ENCODE measurements at places on chromosomes 3 and 15.

DNA sequence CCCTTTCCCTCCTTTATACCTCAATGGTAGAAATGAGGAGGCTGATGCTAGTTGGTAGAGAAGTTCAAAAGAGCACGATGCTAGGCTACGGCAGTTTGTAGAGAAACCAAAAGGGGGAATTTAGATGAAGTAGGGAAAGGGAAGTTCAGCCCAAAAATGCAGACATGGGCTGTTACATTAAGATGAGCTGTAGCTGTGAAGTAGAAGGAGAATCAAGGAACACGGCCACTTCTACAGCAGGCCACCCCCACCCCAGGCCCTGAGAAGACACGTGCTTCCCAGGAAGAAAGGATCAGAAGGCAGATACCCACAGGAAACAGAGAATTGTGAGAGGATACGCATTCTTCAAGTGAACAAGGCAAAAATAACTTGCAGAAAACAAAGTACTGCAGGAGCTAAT lies 2.1 kb upstream of the PARP14 start:
- no peak for DNase-seq

- DNase-seq = peak; percentile 3
Measured at GRCh38 chr15:93562395-93563123, 473.5 kb upstream of the RGMA start.

DNA sequence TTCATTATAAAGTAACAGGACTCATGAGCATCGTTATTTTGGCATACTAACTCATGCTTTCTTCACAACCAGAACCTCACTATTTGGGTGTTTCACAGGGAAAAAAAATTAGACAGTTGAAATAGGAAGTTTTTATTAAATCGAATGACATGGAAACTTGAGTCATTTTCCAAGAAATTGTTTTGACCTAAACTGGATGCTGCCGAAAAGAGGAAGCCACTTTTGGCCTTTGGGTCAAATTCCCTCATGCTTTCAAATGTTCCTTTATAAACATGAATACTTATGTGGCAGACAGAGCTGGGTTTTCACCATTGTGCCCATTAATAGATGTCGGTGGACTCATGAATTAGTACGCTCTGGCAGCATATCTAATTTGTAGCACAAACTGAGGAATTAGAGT lies 224.9 kb downstream of the MCTP2 start:
- DNase-seq = no peak

- peak; percentile 65 for DNase-seq
Measured at GRCh38 chr15:83747050-83747717, 93.3 kb downstream of the ADAMTSL3 start.

- peak; percentile 66 for DNase-seq
Measured at GRCh38 chr3:143360244-143360643, 240.7 kb downstream of the CHST2 start.

DNA sequence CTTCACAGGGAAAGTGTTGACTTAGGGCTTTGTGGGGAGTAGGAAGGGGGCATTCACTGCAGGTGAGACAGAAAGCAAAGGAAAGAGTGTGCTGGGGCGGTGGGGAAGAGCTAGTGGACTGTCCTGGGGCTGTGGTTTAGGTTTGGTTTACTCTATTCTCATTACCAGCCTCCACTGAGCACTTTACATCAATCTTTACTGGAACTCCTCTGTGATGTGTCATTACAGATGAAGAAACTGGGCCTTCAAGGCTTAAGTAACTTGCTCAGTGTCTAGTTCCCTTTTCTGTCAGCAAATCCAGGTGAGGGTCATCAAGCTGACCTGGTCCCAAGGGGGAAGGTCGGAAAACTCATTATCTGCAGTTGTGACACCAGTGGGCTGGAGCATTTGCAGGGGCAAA lies 120.2 kb upstream of the PFN2 start:
- no peak for DNase-seq

DNA sequence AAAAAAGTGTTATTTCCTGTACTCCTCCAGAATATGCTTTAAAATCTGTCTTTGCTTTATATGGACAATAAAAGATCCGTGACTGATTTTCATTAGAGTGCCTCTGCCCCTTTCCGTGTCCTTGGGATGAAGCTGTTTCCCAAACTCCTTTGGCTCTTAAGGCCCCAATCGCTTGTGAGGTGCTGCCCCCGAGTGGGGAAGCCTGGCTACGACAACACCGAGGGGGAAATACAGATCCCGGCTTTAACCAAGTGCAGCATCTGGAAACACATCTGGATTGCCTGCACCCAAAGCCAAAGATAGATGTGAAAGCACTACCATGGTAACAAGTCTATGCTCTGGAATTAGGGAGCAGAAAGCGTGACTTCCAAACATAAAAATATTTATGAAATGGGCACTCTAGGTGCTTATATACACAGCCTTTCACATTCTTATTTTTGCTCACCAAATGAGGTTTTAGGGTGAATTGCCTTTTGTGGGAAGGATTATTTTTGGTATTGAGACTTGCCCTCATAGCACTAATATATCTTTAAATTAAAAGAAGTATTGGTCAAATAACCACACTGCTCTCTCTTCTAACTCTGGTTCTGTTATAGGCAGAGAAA lies 40.6 kb upstream of the ADCY5 start:
- peak; percentile 23 for DNase-seq

DNA sequence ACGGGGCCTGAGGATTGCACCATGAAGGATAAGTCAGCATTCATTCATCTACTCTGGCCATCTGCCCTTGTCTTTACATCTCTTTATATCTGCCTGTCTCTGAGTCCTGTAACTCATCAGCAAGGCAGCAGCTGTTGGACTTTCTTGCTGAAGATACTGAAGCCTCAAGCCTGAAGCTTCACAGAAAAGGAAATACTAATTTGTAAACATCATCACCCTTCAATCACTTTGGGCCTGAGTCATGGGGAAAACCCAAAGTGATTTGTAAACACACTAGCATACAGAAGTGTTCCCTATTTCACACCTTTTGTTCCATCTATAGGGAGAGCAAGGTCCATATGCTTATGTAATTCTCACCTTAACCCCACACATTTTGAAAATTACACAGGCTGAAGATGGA lies 928.2 kb downstream of the EPHA3 start:
- peak; percentile 8 for DNase-seq

DNA sequence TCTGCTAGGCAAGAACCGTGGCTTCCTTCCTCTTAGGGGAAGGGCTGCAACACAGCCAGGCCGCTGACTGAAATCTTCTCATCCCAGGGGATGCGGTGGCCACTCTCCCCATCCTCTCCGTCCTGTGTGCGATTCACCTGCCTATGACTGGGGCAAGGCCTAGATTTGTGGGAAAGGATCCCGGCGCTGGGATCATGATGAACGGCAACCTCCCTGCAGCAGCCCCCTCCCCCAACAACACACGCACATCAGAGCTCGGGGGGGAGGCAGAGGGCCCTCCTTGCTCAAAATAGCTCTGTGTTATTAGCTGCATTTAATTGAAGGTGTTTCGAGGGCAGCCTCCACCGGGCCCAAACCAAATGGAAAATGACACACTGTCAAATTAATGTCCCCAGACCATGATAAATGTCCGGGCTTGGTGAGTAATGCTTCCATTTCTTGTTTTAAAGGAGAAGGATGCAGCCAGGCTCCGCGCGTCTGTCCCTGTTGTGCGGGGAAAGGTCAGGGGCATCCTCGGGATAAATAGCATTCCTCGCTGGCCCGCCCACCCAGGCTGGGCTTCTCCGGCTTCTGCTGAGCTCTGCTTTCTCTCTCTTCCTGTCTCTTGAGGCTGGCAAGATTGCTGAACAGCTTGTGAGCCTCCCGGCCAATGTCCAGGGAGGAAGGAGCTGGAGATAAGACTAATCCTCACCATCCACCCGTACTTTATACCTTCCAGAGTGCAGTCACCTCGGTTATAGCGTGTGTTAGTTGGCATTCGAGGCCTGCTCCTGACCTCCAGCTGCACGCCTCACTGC lies 56.4 kb upstream of the TLE3 start:
- DNase-seq = no peak

DNA sequence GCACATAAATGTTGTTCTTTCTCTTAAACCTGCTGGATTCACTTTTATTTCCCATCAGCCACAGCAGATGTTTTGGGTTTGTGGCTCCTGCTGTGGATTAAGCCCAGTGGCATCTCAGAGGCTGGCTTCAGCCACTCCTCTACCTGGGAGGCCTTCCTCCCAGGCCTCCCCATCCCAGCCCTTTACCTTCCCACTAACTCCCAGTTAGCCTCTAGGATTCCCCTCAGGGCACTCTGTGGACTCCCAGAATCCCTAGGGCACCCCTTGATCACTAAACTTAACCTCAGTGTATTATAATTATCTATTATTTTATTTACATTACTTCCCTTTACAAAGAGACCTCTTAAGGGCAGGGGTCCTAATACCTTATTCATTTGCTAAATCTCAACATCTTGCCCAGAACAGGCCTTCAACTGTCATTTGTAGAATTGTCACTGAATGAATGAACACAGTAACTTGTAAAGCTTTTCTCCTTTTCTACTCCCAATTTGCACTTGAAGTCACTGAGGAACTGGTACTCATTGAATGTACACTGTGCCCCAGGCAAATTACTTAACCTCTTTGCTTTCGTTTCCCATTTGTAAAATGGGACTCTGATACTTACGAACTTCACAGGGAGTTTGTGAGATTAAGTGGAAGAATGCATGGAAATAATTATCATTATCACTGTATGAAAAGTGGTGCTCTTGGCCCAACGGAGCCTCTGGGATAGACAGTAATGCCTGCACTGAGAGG lies 8.3 kb downstream of the CCDC13 start:
- DNase-seq = no peak

GRCh38 chr15:89301304-89302089 lies 33.1 kb downstream of the POLG start:
- no peak for DNase-seq

DNA sequence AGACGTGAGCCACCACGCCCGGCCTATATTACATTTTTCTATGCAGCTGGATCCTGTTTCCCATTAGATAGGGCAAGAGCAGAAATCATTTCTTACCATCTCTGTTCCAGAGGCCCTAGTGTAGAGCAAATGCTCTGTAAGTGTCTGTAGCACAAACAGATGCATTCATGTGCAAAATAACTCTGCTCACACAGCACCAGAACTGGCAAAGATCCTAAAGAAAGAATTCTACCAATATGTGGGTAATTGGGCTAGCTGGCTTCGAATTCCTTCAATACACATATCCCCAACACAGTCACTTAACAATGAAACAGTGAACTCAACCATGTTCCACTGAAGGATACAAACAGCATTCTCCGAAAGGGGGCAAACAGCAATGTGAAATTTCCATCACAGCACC lies 32.7 kb upstream of the DCUN1D1 start:
- no peak for DNase-seq

- peak; percentile 33 for DNase-seq
Measured at GRCh38 chr3:48952510-48953118, 34.0 kb downstream of the ARIH2 start.

GRCh38 chr3:184040010-184040409 lies 8.5 kb downstream of the HTR3D start:
- DNase-seq = peak; percentile 35

GRCh38 chr3:86618706-86619105 lies 372.2 kb downstream of the VGLL3 start:
- no peak for DNase-seq

- no peak for DNase-seq
Measured at GRCh38 chr3:118946449-118946848, 88.2 kb downstream of the IGSF11 start.

- no peak for DNase-seq
Measured at GRCh38 chr15:40771242-40771641, 1.5 kb downstream of the C15orf62 start.

DNA sequence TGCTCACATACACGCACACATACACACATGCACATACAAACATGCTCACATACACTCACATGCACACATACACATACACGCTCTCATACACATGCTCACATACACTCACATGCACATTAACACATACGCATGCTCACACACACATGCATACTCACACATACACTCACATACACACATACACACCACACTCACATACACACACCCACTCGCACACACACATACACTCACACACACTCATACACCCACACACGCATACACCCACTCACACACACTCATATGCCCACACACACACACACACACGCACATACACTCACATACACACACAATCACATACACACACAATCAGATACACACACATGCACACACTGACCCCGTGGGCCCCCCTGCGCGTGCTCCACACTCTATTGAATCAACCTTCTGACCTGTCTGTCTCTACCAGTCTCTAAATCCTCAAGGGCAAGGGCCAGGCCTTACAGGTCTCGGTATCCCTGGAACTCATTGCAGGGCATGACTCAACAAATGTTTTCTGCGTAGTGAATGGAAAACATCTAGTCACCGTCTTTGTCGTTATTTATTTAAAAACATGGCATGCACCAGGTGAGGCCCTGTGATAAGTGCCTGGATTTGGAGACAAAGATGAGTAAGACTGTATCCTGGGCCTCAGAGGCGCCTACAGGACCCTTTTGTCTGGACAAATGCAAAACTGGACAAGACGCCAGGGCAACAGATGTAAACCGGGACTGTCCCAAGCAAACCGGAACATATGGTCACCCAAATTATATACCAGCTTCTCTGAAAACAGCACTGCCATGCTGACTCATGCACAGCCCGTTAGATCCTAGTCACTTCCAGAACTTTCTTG lies 41.8 kb downstream of the GRK7 start:
- DNase-seq = no peak

- DNase-seq = no peak
Measured at GRCh38 chr3:123376451-123377242, 72.2 kb downstream of the ADCY5 start.

- no peak for DNase-seq
Measured at GRCh38 chr15:92394309-92395097, 822 bp downstream of the ST8SIA2 start.
